ENCODE measurements at places on chromosomes 12 and 14. TPM values are rescaled to one million over a fixed set of nuclear protein-coding genes. Genes with fewer than 3 reads are reported as not detected.

DNA sequence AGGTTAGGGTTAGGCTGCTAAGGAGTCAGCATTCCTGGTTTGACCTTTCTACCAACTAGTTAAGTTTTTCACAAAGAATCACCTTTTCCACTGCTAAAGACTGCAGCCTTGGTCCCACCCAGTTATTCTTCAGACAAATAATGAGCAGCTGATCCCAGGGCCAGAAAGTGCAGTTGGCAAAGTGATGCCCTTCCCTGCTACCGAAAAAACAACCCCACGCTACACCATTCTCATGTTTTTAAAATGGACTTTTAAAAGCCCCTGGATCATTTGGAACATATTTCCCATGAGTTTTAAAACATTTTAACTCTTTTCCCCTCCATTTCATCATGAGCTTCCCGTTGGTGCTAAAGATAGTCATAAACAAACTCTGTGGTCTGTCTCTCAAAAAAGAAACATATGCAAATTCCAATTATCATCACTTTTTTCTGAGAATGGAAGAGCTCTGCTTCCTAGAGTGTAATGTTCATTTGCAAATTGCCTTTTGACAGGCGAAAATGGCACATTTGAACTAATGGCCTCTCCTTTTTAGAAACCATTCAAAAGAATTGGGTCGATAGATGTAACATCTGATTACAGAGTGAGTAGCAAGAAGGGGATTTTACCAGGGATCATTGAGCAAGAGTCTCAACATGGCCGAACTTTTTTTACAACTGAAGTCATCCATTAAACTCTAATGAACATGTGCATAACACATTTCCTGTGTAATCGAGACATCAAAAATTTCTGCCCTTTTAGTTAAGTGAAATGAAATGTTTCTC, 129.3 kb upstream of the RAP1B start:
- H3K4me3 ChIP-seq = no peak overlapping the region
- peaks cover 11% of the 10 kb centered on the region for H3K4me1 ChIP-seq
- no peak for DNase-seq
- no peaks in the 10 kb centered on the region for H3K27me3 ChIP-seq
- no peaks in the 10 kb centered on the region for H3K36me3 ChIP-seq

DNA sequence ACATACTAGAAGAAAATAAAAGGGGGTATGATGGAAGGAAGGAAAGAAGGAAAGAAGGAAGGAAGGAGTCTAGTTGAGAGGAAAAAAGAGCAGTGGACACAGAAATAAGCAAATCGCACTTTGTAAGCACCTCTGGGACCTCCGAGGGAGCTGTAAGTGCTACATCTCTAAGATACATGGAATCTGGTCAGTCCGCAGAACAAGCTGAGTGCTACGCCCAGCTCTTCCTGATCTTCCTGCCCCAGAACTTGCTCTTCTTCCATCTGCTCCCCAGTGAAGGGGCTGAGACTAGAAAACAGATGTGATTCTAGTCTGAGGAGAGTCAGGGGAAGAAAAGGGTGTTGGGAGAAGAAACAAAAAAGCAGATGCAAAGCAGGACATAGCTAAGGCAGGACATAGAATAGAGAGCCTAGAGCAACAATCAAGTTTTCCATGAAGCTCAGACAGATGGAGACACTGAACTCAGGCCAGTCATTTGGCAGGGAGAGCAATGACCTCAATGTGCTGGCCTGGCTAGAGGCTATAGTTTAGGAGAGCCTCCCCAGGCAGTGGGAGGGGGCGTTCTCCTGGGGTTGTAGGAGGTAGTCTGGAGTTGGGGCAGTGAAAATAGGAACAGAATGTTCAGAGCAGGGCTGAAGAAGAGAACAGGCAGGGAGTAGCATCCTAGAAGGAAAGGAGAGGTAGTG, 1.7 kb upstream of the MFAP5 start:
- H3K36me3 ChIP-seq = peaks cover 4% of the 10 kb centered on the region
- DNase-seq = no peak
- no peaks in the 10 kb centered on the region for H3K27me3 ChIP-seq
- H3K4me3 ChIP-seq = no peak overlapping the region
- H3K27ac ChIP-seq = peak overlapping the region; percentile 22

- no peak overlapping the region for H3K27ac ChIP-seq
- H3K4me3 ChIP-seq = no peak overlapping the region
- H3K4me1 ChIP-seq = peaks cover 4% of the 10 kb centered on the region
- peaks cover 49% of the 10 kb centered on the region for H3K27me3 ChIP-seq
- H3K36me3 ChIP-seq = no peaks in the 10 kb centered on the region
- no peak for DNase-seq
Measured at GRCh38 chr12:52657250-52657902, 5.4 kb upstream of the KRT2 start.

Gene DEPDC4
- 2.6 TPM for total RNA-seq

- peaks cover 7% of the 10 kb centered on the region for H3K4me1 ChIP-seq
- H3K27ac ChIP-seq = no peak overlapping the region
- DNase-seq = no peak
Measured at GRCh38 chr14:102293781-102294180, 11.2 kb downstream of the MOK start.

- no peak for DNase-seq
- H3K27ac ChIP-seq = no peak overlapping the region
- H3K36me3 ChIP-seq = no peaks in the 10 kb centered on the region
- no peaks in the 10 kb centered on the region for H3K27me3 ChIP-seq
Measured at GRCh38 chr12:75481013-75481705, 604 bp downstream of the GLIPR1 start.

GRCh38 chr12:68056300-68056699, 67.1 kb downstream of the IFNG-AS1 start:
- H3K4me3 ChIP-seq = no peak overlapping the region
- no peaks in the 10 kb centered on the region for H3K36me3 ChIP-seq
- H3K27me3 ChIP-seq = peaks cover 4% of the 10 kb centered on the region

GRCh38 chr14:50001999-50002925, 109.4 kb downstream of the ARF6 start:
- peak overlapping the region; percentile 98 for H3K27ac ChIP-seq
- H3K4me1 ChIP-seq = peaks cover 57% of the 10 kb centered on the region
- no peaks in the 10 kb centered on the region for H3K36me3 ChIP-seq
- no peak for DNase-seq
- no peaks in the 10 kb centered on the region for H3K27me3 ChIP-seq

Gene NID2
- 8.3 TPM for total RNA-seq

DNA sequence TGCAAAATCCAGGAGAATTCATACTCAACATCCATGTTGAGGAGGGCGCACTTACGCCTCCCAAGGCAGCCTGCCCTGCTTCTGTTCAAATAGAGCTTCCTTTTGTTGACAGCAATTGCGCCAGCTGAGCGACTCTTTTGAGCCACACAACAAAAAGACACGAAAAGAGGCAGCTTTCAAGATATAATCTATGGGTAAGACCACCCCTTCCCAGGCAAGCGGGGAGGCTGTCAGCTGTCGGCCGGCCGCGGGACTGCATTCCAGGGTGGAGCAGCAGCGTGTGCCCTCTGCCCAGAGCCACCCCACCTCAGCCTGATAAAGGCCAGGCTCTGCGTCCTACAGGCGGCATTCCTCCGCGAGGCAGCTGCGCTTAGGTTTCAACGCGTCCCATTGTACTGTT, 15.8 kb upstream of the STAB2 start:
- H3K4me1 ChIP-seq = peaks cover 11% of the 10 kb centered on the region
- peaks cover 35% of the 10 kb centered on the region for H3K27me3 ChIP-seq
- DNase-seq = no peak
- no peaks in the 10 kb centered on the region for H3K36me3 ChIP-seq
